ENCODE measurements at places on chromosomes 4 and X. TPM values are rescaled to one million over a fixed set of nuclear protein-coding genes. Genes with fewer than 3 reads are reported as not detected.

ODAPH gene
- total RNA-seq: 0.12 TPM

ZNF330 gene
- total RNA-seq: 39.5 TPM

GRCh38 chr4:175651756-175652310 lies 160.2 kb downstream of the GPM6A start:
- DNase-seq: no peak

GRCh38 chrX:31021537-31021936 lies 50.3 kb downstream of the FTHL17 start:
- no peak for DNase-seq

GRCh38 chr4:10130178-10130888 lies 13.7 kb upstream of the WDR1 start:
- no peak for DNase-seq

All from activated CD4-positive, alpha-beta T cell treated with anti-CD3 and anti-CD28 coated beads, Interleukin-2, amount 10 ng/mL, durations not matched to agents 7 days and 5 days (primary cell).